Hematopoietic multipotent progenitor cell treated with erythropoietin and hydrocortisone succinate and interleukin-3 and kit ligand, for 6 days (in vitro differentiated cells): ENCODE measurements at places on chromosomes 13 and 19.

GRCh38 chr13:59680429-59681024, 483.2 kb downstream of the DIAPH3 start:
- DNase-seq = peak; percentile 65

DNA sequence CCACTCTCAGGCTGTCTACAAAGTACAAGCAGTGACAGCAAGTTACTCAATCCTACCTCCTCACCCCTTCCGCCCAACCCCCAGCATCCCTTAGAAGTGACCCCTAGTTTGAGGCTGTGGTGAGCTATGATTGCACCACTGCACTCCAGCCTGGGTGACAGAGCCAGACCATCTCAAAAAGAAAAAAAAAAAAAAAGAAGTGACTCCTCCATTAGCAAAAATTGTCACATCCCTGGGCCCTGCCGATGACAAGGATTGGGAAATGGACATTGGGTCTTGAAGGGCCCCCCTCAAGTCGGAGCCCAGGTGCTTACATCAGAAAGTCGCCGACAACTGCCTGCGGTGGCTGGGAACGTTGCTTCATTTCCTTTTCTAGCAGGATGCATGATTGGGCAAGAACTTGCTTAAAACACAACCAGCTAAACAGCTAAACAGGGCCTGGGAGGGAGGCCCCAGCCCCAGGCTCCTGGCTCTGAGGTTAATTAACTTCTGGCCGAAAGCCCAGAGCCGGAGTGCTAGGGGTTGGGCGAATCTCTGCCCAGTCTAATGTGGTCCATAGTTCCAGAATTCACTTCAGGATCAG, 15.3 kb downstream of the RAB3D start:
- DNase-seq = peak; percentile 90

DNA sequence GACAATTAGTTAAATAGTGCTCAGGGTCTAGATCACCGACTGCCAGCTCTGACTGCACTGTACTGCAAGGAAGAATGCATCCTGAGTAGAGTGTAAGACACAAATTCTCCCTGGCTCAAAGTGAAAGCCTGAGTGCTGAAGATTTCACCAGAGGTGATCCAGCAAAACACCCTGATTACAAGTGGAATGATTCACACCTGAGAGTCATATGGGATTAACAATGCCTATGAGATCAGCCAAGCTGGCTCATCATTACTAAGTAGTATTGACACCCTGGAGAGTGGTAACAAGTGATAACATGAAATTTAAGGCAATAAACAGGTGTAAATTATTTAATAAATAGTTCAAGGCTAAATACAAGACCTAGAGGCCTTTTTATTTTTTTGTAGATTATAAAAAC, 403.8 kb upstream of the PRR20A start:
- no peak for DNase-seq

DNA sequence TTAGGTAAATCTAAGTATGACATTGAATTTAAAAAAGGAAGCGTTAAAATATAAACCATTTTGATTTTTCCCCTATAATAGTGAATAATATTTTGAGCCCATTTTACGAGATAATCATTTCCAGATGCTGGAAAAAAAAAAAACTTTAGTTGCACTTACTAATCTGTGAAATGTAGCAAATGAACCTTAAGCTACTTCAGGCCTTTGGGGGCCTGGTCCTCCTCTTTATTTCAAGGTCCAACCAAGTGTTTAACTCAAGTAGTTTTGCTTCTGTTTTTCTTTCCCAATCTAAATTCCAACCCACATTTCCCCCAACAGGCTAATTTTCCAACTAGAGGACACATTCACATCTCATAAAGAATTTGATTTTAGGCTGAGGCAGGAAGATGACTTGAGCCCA, 101.2 kb downstream of the TNFRSF19 start:
- no peak for DNase-seq

GRCh38 chr19:28509079-28509895, 703.7 kb downstream of the UQCRFS1 start:
- no peak for DNase-seq

GRCh38 chr19:40400559-40400958, 10.6 kb upstream of the HIPK4 start:
- DNase-seq = no peak

DNA sequence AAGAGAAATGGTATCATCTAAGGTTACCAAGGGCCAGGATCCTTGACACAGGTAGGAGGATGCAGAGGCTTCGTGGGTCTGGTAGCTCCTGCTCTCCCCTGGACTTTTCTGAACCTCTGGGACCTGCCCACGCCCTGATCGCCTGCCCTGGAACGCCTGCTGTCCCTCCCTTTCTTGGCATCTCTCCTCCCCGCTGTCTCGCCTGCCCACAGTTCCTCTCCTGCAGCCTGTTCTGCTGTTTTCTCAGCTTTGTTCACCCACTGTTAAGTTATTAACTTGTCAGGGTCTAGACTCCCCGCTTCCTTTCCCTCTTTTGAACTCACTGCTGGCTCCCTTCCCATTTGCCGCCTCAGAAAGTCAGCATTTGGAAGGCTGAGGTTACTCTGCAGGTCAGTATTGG, 19.8 kb downstream of the SERP2 start:
- peak; percentile 75 for DNase-seq

DNA sequence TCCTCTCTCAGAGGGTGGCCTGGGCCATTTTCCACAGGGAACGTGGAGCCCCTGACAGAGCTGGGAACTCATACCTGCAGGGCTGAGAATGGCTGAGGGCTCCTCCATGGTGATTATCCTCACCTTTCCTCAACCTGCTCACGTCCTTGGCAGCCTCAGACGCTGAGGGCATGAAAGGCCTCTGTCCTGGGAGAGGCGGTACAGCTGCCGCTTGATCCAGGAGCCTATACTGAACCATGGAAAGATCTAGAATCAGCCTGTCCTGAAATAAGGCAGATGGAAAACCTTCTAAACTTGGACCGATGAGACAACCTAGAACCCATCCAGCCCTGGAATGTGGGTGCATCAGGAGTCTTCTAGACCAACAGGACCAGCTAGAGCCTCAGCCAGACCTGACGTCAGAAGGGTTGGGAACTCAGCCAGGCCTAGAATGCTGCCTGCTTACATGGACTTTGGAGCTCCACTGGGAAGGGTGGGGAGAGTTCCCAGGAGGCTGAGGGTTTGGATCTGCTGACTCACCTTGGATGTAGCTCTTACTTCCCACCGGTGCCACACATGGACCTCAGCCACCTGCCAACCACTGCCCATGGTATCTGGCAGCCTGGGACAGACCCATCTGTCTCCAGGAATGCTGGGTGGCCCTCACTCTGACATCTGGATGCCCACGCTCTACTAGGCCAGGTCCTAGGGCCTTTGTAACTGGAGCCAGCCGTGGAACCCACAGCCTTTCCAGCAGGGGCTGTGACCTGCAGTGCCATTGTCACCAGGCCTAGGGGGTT, 7.5 kb downstream of the KCTD15 start:
- no peak for DNase-seq

DNA sequence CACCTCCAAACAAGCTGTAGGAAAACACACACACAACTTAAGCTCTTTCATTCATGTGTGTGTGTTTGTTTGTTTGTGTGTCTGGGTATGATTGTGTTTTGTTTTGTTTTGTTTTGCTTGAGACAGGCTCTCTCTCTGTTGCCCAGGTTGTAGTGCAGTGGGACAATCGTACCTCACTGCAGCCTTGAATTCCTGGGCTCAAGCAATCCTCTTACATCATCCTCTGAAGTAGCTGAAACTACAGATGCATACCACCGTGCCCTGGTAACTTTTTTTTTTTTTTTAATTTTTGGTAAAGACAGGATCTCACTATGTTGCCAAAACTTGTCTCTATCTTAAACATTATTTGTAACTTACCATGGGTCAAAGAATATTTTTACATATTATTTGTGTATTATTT, 431.7 kb downstream of the SLITRK1 start:
- no peak for DNase-seq

DNA sequence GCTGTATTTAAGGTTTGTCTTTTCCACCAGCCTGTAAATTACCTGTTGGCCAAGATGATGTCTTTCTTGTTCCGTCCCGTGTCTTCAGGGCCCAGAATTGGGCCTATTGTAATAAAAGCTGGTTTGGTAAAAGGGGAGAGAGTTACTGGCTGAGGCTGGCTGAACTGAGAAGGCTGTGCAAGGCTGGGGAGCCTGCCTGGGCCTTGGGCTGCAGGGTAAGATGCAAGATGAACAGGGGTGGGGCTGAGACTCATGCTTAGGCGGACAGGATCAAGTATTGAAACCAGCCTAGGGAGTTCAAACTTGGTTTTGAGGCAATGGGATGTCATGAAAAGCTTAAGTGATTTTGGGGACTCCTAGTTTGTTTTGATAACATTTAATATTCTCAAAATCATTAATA, 142.3 kb downstream of the PCCA start:
- DNase-seq = no peak

DNA sequence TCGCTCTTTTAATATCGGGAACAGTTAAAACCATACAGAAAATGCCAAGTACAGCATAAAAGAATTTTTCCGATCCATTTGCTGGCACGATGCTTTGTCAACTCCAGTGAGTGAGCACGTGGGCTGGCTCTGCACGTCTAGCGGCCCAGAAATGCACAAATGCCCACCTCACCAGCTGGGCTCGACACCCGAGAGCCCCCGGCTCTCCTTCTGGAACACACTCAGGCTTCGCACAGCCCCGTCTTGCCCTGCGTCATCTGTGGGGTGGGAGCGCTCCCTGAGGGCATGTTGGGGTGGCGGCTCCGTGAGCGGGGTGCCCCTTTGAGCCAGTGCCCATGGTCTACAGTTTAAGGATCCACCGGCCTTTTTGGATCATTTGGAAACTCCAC, 24.5 kb downstream of the ATP4B start:
- no peak for DNase-seq
